Neural crest cell (in vitro differentiated cells): ENCODE measurements at places on chromosomes 1 and 21. TPM values are rescaled to one million over a fixed set of nuclear protein-coding genes. Genes with fewer than 3 reads are reported as not detected.

FCN3 gene
- not detected in 2 replicates for total RNA-seq

FBXO44 gene
- total RNA-seq = 9.7 and 10.7 TPM in 2 replicates

CEP350 gene
- 44.8 and 50.1 TPM in 2 replicates for total RNA-seq

TSHB gene
- total RNA-seq = not detected in 2 replicates

DNA sequence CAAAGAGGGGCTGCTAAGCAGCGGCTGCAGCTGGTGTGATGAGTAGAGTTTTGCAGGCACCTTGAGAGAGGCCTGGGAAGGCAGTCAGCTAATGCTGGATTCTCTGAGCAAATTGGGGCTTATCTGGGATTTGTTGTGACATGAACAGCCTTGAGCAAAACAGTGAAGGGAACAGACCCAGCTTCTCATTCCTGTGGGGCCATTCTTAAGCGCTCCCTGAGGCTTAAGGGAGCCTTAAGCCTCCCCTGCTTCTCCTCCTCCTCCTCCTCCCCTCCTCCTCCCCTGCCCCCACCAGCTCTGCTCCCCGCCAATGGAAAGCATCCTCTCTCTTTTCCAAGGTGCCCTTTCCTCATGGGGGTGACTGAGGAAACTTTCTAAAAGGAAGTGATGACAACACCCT is 21.3 kb downstream of the HMGCS2 start:
- no peak overlapping the region for H3K27ac ChIP-seq
- H3K4me1 ChIP-seq = peaks cover 9% of the 10 kb centered on the region
- peaks cover 8% of the 10 kb centered on the region for H3K36me3 ChIP-seq
- peaks cover 6% of the 10 kb centered on the region for H3K27me3 ChIP-seq
- H3K4me3 ChIP-seq = no peak overlapping the region
- no peak for DNase-seq

DNA sequence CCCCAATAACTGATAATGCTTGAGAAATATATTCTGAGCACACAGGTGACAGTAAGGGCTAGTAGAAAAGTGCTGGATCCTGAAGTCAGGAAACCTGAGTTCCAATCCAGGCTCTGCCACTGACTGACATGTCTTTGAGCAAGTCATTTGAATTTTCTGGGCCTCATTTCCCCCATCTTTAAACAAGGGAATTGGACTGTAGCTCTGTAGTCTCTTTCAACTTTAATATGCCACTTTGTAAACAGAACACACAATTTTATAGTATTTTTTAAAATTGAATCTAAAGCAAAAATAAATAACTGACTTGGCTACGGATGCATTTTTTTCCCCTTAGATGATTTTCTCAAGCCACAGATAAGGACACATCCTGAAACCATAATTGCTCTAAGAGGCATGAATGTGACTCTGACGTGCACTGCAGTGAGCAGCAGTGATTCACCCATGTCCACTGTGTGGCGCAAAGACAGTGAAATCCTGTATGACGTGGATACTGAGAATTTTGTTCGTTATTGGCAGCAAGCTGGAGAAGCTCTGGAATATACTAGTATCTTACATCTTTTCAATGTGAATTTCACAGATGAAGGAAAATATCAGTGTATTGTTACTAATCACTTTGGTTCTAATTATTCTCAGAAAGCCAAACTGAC is 37.0 kb downstream of the LRIG2 start:
- DNase-seq = no peak
- H3K27me3 ChIP-seq = no peaks in the 10 kb centered on the region
- H3K4me3 ChIP-seq = no peak overlapping the region

- H3K4me1 ChIP-seq = no peaks in the 10 kb centered on the region
- no peak overlapping the region for H3K27ac ChIP-seq
- no peaks in the 10 kb centered on the region for H3K27me3 ChIP-seq
- peaks cover 5% of the 10 kb centered on the region for H3K36me3 ChIP-seq
Observed at GRCh38 chr21:23217597-23217996, 2219.4 kb downstream of the NCAM2 start.

GRCh38 chr1:41580520-41581172 is 96.2 kb upstream of the EDN2 start:
- H3K27ac ChIP-seq = peak overlapping the region; percentile 27
- H3K4me1 ChIP-seq = no peaks in the 10 kb centered on the region
- no peak overlapping the region for H3K4me3 ChIP-seq
- H3K36me3 ChIP-seq = no peaks in the 10 kb centered on the region
- no peaks in the 10 kb centered on the region for H3K27me3 ChIP-seq
